DMS53 (cell line): ENCODE measurements at places on chromosomes 12 and 14.

- DNase-seq, result no peak
Observed at GRCh38 chr14:33465846-33466700, 484.8 kb downstream of the EGLN3 start.

DNA sequence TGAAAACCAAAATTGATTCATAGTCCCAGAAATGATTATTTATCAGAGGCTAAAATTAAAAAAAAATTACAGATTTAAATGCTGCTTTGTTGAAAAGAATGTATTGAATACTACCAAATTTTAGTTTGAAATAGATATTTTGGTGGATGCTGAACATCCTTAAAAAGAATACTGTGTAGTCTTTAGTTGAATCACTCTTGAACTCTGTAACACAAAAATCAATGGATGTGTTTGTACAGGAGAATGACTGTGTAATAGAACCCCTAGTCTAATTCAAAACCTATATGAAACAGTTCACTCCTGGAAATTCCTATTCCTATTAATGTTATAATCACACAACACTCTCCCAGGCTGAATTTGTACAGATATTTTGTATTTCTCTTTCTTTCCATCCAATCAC is 1.5 kb upstream of the TSPAN8 start:
- DNase-seq, result peak; percentile 16

DNA sequence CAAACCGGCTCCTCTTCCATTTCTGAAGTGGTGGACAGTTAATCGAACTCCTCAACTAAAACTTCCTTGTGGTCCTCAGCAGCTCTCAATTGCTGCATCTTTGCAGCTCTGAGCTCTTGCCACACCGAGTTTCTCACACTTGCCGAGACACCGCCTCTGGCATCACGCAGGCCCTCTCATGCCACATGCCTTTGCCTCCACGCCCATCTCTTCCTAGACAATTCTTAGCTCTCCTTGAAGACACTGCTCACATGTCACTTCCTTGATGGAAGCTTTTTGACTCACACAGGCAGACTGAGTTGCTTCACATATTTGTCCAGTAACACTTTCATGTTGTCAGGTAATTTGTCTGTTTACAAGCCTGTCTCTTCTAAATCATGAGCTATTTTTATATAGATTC is 29.2 kb downstream of the KCNA1 start:
- DNase-seq, result no peak

GRCh38 chr12:90945070-90945649 is 9.8 kb downstream of the CCER1 start:
- peak; percentile 83 for DNase-seq

GRCh38 chr12:15458008-15458407 is 135.7 kb downstream of the PTPRO start:
- peak; percentile 27 for DNase-seq

GRCh38 chr12:34033628-34034296 is 11.5 kb downstream of the ALG10 start:
- peak; percentile 67 for DNase-seq

DNA sequence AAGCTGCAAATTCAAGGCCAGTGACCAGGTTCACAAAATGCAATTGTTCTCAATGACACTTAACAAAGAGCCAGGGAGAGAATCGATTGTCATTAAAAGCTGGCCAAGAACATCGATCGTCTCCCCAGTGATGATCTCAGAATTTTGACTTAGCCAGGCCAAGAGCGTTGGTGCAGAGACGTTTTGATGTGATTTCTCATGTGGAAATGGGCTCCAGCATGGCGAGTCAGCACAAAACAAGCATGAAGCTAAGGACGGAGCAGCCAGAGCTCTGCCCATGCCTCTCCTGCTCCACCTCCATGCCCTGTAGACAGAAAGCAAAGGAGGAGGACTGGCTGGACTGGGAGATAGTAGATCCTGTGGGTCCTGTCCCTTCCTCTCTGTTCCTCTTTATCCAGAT is 270.8 kb downstream of the FOXN3 start:
- DNase-seq, result no peak

- no peak for DNase-seq
Observed at GRCh38 chr12:123506059-123506842, 27.3 kb downstream of the RILPL1 start.

GRCh38 chr12:96033549-96034389 is 1.6 kb downstream of the LTA4H start:
- no peak for DNase-seq

- no peak for DNase-seq
Observed at GRCh38 chr12:13686260-13686659, 295.1 kb downstream of the GRIN2B start.

GRCh38 chr12:106602076-106602475 is 19.3 kb downstream of the RFX4 start:
- no peak for DNase-seq

GRCh38 chr12:69949311-69950002 is 124.4 kb downstream of the MYRFL start:
- DNase-seq, result no peak

GRCh38 chr14:86038387-86039042 is 508.6 kb downstream of the FLRT2 start:
- peak; percentile 68 for DNase-seq

- DNase-seq, result no peak
Observed at GRCh38 chr14:59638885-59639284, 62.3 kb upstream of the CCDC175 start.

- peak; percentile 95 for DNase-seq
Observed at GRCh38 chr12:130043685-130044406, 118.4 kb upstream of the FZD10 start.
